Cardiac muscle cell (in vitro differentiated cells and primary cell): ENCODE measurements at places on chromosomes 7 and 10. TPM values are rescaled to one million over a fixed set of nuclear protein-coding genes. Genes with fewer than 3 reads are reported as not detected.

GRCh38 chr10:60105295-60105695 lies 198.9 kb upstream of the CCDC6 start:
- H3K27ac ChIP-seq: no peak overlapping the region
- no peaks in the 10 kb centered on the region for H3K27me3 ChIP-seq
- H3K36me3 ChIP-seq: peaks cover 9% of the 10 kb centered on the region

- H3K36me3 ChIP-seq: no peaks in the 10 kb centered on the region
- H3K4me3 ChIP-seq: no peak overlapping the region
- H3K4me1 ChIP-seq: no peaks in the 10 kb centered on the region
- no peak overlapping the region for H3K27ac ChIP-seq
Observed at GRCh38 chr7:259751-260405, 30.1 kb upstream of the FOXL3 start.

PHF14 gene
- 28.6 and 35.5 TPM in 2 replicates for polyA plus RNA-seq

GRCh38 chr10:75499556-75500160 lies 68.2 kb downstream of the LRMDA start:
- no peaks in the 10 kb centered on the region for H3K4me1 ChIP-seq
- no peak for DNase-seq
- no peaks in the 10 kb centered on the region for H3K36me3 ChIP-seq
- H3K27me3 ChIP-seq: no peaks in the 10 kb centered on the region

GRCh38 chr10:8130973-8131911 lies 76.8 kb downstream of the GATA3 start:
- H3K4me1 ChIP-seq: peaks cover 4% of the 10 kb centered on the region
- no peak overlapping the region for H3K4me3 ChIP-seq
- no peaks in the 10 kb centered on the region for H3K36me3 ChIP-seq
- no peak overlapping the region for H3K27ac ChIP-seq
- peak; percentile 38 for DNase-seq

COG5 gene
- 20.4 and 26.2 TPM in 2 replicates for polyA plus RNA-seq

SEM1 gene
- polyA plus RNA-seq: 215 and 220 TPM in 2 replicates

IGF2BP3 gene
- 30.5 and 45.5 TPM in 2 replicates for polyA plus RNA-seq

GRCh38 chr7:18038382-18038781 lies 10.7 kb upstream of the PRPS1L1 start:
- DNase-seq: no peak
- H3K27me3 ChIP-seq: no peaks in the 10 kb centered on the region
- H3K27ac ChIP-seq: no peak overlapping the region
- no peaks in the 10 kb centered on the region for H3K36me3 ChIP-seq
- peaks cover 7% of the 10 kb centered on the region for H3K4me1 ChIP-seq

CFAP70 gene
- 1.8 and 1.9 TPM in 2 replicates for polyA plus RNA-seq

- no peaks in the 10 kb centered on the region for H3K27me3 ChIP-seq
- H3K36me3 ChIP-seq: no peaks in the 10 kb centered on the region
- peaks cover 11% of the 10 kb centered on the region for H3K4me1 ChIP-seq
- no peak for DNase-seq
- no peak overlapping the region for H3K4me3 ChIP-seq
- no peak overlapping the region for H3K27ac ChIP-seq
Observed at GRCh38 chr10:11201911-11202310, 184.2 kb downstream of the CELF2 start.

BUB3 gene
- polyA plus RNA-seq: 88.8 and 144 TPM in 2 replicates

DNA sequence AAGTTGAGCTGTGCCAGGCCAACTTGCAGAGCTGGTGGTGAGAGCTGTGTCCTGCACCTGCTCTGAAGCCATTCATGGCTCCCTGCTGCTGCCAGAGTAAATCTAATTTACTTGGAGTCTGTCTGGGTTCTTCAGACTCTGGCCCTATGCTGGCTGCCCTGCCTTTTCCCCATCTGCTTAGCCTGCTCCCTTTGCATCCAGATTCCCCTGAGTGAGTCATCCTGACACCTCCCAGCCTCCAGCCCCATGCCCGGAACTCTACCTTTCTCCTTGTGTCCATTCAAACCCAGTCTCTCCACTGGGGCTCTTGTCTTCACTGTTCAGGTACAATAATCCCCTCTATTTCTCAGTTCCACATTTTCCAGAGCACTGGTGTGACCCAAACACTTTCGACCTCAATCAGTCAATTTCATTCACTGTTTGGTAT lies 434.4 kb upstream of the ZMIZ1 start:
- H3K4me3 ChIP-seq: no peak overlapping the region
- no peak for DNase-seq
- no peaks in the 10 kb centered on the region for H3K36me3 ChIP-seq
- peak overlapping the region; percentile 73 for H3K27ac ChIP-seq

DNA sequence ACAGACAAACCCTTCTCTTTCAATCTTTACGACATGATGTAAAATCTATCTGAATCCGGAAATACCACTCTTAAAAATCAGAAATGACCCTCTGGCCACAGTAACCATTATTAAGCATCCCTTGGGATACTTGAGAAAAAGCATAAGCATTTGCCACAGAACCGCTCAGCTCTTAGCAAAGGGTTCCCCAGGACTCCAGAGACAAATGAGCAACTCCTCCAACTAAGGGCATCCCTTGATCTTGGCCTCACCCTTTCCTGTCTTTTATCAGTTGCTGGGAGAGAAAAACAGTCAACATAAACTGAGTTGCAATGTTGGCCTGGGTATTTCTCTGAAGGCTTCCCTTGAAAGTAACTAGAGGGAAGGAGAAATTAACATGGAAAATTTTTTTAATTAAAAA lies 3.5 kb downstream of the PDLIM1 start:
- no peaks in the 10 kb centered on the region for H3K36me3 ChIP-seq
- no peak for DNase-seq
- no peak overlapping the region for H3K4me3 ChIP-seq
- H3K27me3 ChIP-seq: no peaks in the 10 kb centered on the region

MYH16 gene
- 0.09 and 0.15 TPM in 2 replicates for polyA plus RNA-seq

DNA sequence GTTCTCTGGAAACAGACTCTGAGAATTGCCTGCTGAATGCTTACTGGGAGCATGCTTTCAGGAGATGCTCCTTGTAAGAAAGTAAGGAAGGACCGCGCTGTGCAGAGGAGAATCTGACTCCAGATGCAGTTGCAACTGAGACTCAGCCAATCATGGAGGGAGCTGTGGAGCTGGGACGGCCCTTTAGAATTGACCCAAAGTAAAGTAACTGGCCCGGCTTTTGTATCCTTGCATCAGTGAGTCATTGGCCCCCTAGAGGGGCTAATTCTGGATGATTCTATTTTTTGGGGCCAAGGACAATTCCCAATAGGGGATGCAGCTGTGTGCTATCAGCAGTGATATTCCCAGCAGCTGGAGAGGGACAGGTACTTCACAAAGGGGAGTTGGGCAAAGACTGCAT lies 170.4 kb downstream of the PTEN start:
- DNase-seq: no peak
- H3K36me3 ChIP-seq: no peaks in the 10 kb centered on the region
- H3K4me3 ChIP-seq: no peak overlapping the region
- peaks cover under 1% of the 10 kb centered on the region for H3K4me1 ChIP-seq
- no peak overlapping the region for H3K27ac ChIP-seq
- H3K27me3 ChIP-seq: no peaks in the 10 kb centered on the region

EIF5AL1 gene
- polyA plus RNA-seq: 1.5 and 1.9 TPM in 2 replicates

GRCh38 chr10:95661818-95662217 lies 5.3 kb upstream of the ALDH18A1 start:
- peaks cover 2% of the 10 kb centered on the region for H3K36me3 ChIP-seq
- H3K27ac ChIP-seq: peak overlapping the region; percentile 51
- DNase-seq: no peak
- no peak overlapping the region for H3K4me3 ChIP-seq
- no peaks in the 10 kb centered on the region for H3K27me3 ChIP-seq
- no peaks in the 10 kb centered on the region for H3K4me1 ChIP-seq

DNA sequence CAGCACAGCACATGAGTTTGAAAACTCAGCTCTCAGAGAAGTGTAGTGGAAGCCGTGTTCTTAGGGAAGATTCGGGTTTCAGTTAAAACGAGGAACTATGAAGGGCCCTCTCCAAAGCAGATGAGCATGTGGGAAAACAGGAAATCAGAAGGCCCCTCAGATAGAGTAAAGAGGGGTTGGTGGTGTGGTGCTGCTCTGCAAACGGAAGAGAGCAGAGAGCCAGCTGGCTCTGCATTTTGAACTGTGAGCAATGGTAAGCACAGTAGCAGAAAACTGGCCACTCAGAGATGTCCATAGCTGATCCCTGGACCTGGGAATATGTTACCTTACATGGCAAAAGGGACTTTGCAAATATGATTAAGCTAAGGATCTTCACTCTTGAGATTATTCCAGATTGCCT lies 27.9 kb upstream of the CUL1 start:
- H3K27me3 ChIP-seq: no peaks in the 10 kb centered on the region
- no peaks in the 10 kb centered on the region for H3K36me3 ChIP-seq

NUTM2A gene
- 0.11 and 0.13 TPM in 2 replicates for polyA plus RNA-seq

- peak; percentile 91 for DNase-seq
- peaks cover 73% of the 10 kb centered on the region for H3K4me1 ChIP-seq
Observed at GRCh38 chr10:79178614-79179163, 109.9 kb downstream of the ZMIZ1 start.

- no peaks in the 10 kb centered on the region for H3K4me1 ChIP-seq
- H3K36me3 ChIP-seq: peaks cover 4% of the 10 kb centered on the region
- no peaks in the 10 kb centered on the region for H3K27me3 ChIP-seq
- H3K27ac ChIP-seq: no peak overlapping the region
- no peak for DNase-seq
Observed at GRCh38 chr10:34109952-34110702, 705.0 kb downstream of the PARD3 start.

DNA sequence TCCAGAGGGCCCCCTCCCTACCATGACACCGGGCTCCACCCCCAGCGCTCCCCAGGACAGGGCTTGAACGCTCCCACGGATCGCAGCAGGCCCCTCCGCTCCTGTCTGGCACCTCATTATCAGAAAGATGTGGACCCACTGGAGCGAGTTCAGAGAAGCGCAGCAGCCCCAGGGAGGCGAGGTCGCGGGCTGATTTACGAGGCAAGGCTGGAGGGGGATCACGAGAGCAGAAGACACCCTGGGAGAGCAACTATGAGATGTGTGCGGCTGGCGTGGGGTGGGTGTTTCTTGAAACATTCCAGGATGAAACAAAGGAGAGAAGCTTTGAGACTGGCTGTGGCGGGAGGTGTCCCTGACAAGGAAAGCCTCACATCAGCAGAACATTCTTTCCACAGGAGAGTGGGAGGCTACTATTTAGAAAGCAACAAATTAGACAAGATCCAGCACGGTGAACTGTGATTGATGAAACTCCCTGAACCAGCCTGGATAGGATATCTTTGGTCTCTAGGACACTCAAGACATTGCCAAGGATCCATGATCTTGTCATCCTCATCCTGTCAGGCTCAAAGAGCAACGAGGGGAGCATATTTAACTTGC lies 66.0 kb downstream of the JCAD start:
- peaks cover 27% of the 10 kb centered on the region for H3K4me1 ChIP-seq
- no peak overlapping the region for H3K4me3 ChIP-seq
- H3K27me3 ChIP-seq: no peaks in the 10 kb centered on the region
- no peaks in the 10 kb centered on the region for H3K36me3 ChIP-seq
- H3K27ac ChIP-seq: peak overlapping the region; percentile 75
- DNase-seq: peak; percentile 46

- no peak overlapping the region for H3K27ac ChIP-seq
- no peaks in the 10 kb centered on the region for H3K36me3 ChIP-seq
- no peaks in the 10 kb centered on the region for H3K27me3 ChIP-seq
- H3K4me3 ChIP-seq: no peak overlapping the region
Observed at GRCh38 chr7:156026076-156026600, 213.9 kb upstream of the SHH start.

GRCh38 chr7:77459311-77459726 lies 43.2 kb upstream of the GSAP start:
- no peak for DNase-seq
- H3K27me3 ChIP-seq: no peaks in the 10 kb centered on the region
- no peaks in the 10 kb centered on the region for H3K36me3 ChIP-seq
- no peak overlapping the region for H3K4me3 ChIP-seq
- H3K4me1 ChIP-seq: no peaks in the 10 kb centered on the region
- H3K27ac ChIP-seq: no peak overlapping the region

DNA sequence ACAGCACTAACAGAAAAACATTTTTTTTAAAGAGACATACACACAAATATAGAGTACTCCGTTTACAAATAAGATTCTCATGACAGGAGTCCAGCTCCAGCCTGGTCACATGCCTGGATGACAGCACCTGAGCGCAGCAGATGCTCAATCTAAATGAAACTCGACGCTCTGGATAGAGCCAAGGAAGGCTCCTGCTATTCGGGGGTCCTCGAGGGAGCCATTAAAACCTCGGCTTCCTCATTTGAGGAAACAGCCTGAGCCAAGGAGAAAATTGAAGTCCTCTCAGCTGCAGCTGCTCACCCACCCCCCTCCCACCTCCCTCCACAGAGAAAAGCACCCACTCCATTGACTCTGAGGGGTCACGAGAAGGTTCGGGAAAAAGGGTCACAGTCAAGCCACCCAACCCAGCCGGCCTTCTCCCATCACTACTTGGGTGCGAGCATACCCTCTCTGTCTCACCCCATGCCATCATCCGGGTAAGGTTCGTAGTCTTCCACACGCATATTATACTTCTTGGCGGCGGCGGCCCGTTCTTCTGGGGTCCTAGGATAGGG lies 673 bp downstream of the NDUFB8 start:
- peaks cover 25% of the 10 kb centered on the region for H3K36me3 ChIP-seq
- H3K4me1 ChIP-seq: peaks cover 7% of the 10 kb centered on the region
- no peaks in the 10 kb centered on the region for H3K27me3 ChIP-seq

DNA sequence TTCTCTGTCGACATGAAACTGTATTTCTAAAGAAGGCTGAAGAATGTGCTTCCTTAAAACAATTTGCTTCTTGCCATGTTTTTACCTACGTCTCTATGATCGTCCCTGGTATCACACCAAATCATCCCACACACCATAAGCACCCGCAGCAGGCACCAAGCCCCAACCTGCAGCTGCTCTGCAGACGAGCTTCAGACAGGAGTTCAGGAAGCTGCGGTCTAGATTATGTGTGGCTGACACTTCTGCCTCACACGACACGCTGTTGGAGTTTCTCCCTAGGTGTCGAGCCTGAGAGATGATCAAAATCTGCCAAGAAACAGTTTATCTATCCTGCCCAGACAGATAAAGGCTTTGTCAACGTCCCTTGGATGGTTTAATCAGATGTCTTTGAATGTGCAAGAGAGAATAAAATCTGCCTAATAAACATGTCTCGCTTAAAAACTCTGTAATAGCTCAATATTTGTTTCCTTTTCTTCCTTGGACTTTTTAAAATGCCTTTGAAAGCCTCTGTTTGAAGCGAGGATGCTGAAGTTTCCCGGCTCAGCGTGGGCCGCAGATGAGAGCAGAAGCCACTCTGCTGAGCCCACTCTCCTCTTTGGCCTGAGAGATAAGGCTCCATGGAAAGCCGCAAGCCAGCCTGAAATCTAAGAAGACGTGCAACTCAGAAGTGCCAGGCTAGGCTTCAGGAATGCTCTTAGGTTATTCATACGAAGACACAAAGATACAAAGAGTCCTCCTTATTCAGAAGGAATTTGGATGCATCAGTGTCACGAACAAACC lies 158.3 kb upstream of the PFKP start:
- no peak overlapping the region for H3K27ac ChIP-seq
- DNase-seq: no peak
- no peaks in the 10 kb centered on the region for H3K36me3 ChIP-seq
- H3K4me3 ChIP-seq: no peak overlapping the region
- no peaks in the 10 kb centered on the region for H3K27me3 ChIP-seq

DNA sequence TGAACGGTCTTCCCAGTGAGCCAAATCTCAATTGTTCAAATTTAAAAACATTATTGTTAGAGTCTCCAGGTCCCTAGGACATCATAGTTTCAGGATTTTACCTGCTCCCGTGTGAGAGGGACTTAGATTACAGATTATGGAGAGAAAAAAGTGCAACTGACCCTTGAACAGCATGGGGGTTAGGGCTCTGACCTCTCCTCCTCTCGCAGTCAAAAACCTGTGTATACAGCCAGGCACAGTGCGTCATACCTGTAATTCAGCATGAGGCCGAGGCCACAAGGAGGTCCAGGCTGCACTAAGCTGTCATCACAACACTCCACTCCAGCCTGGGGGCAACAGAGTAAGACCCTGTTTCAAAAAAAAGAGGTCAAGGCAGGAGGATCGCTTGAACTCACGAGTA lies 25.5 kb downstream of the BAZ1B start:
- no peak for DNase-seq
- no peak overlapping the region for H3K4me3 ChIP-seq

SLC16A12 gene
- polyA plus RNA-seq: 7.6 and 10.1 TPM in 2 replicates
